ENCODE measurements at places on chromosomes 13 and 19. TPM values are rescaled to one million over a fixed set of nuclear protein-coding genes. Genes with fewer than 3 reads are reported as not detected.

Gene MISP
- total RNA-seq, result 0.62 TPM

Gene APOC4
- not detected for total RNA-seq

Gene FXYD3
- total RNA-seq, result 4.8 TPM

Gene DAND5
- total RNA-seq, result not detected

Gene ARHGAP45
- total RNA-seq, result 17.4 TPM

Gene COMP
- total RNA-seq, result not detected

Gene POLR1G
- total RNA-seq, result 5.6 TPM

Gene EPSTI1
- total RNA-seq, result 2.2 TPM

Gene CCDC70
- total RNA-seq, result not detected

Gene CEBPA
- 8.9 TPM for total RNA-seq

Gene ZNF534
- 2.5 TPM for total RNA-seq

Gene TRPM4
- total RNA-seq, result 20.3 TPM

Gene NLRP12
- total RNA-seq, result not detected

Gene MAMSTR
- 5.7 TPM for total RNA-seq

Gene SYDE1
- total RNA-seq, result 6.2 TPM

Gene NOTCH3
- total RNA-seq, result 14.8 TPM

Gene LGALS7B
- not detected for total RNA-seq

Gene ZNF536
- total RNA-seq, result 80.9 TPM

Gene ACP7
- total RNA-seq, result 1.5 TPM

Gene ZNF865
- 26.0 TPM for total RNA-seq

Gene RXFP2
- not detected for total RNA-seq

Gene ZNF552
- 5.0 TPM for total RNA-seq

Gene TFDP1
- 35.8 TPM for total RNA-seq

Gene KLF5
- total RNA-seq, result 3.7 TPM

Gene KLK2
- not detected for total RNA-seq

Gene KCNN1
- total RNA-seq, result 94.9 TPM

Gene HIPK4
- total RNA-seq, result not detected

Gene PCID2
- 39.4 TPM for total RNA-seq

Gene KRTDAP
- total RNA-seq, result not detected

Gene DIRAS1
- total RNA-seq, result 76.0 TPM

Gene SIAH3
- total RNA-seq, result 2.2 TPM

Gene NLRP9
- total RNA-seq, result not detected

Gene TMEM150B
- total RNA-seq, result 0.76 TPM

Gene DHDH
- 6.2 TPM for total RNA-seq

Gene GRIK5
- total RNA-seq, result 48.8 TPM

Gene EBI3
- total RNA-seq, result 3.5 TPM

All from dorsolateral prefrontal cortex (tissue), 122 donors.